Stimulated activated naive CD8-positive, alpha-beta T cell treated with anti-CD3 and anti-CD28 coated beads, Interleukin-15, amount 100 ng/mL, for 72 hours (primary cell): ENCODE measurements at places on chromosomes 7 and 10.
A peak's percentile ranks its signal among the peaks of the same experiment; 100 is the strongest.

DNA sequence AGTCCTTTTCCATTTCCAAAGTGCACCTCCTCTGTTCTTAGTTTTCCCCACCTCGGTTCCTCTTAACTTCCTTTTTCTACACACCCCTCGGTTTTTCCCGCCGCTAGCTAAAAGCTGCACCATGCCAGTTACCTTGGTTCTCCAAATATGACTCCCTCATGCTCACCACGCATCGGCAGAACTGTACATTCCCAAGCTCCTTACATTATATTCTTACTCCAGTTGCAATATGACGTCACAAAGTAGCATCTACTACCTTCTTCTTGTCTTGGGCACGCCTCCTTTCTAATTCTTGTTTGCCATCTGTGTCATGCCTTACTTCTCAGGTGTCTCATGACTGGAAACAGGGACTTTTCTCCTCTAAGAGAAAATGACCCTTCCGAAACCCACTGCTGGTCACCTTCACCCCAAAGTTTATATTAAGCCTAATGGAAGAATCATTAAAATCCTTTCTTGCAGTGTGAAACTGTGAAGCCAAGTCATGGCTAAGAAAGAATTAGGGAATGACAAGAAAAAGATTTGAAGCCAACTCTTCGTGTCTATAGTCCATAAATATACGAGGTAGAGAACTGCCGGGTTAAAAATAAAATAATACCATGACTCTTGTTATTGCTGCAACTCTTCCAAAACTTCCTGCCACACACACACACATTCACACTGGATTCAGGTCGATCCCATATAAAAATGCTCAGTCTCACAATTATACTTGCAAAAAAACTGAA, 1.7 kb downstream of the ESYT2 start:
- peak; percentile 28 for DNase-seq

DNA sequence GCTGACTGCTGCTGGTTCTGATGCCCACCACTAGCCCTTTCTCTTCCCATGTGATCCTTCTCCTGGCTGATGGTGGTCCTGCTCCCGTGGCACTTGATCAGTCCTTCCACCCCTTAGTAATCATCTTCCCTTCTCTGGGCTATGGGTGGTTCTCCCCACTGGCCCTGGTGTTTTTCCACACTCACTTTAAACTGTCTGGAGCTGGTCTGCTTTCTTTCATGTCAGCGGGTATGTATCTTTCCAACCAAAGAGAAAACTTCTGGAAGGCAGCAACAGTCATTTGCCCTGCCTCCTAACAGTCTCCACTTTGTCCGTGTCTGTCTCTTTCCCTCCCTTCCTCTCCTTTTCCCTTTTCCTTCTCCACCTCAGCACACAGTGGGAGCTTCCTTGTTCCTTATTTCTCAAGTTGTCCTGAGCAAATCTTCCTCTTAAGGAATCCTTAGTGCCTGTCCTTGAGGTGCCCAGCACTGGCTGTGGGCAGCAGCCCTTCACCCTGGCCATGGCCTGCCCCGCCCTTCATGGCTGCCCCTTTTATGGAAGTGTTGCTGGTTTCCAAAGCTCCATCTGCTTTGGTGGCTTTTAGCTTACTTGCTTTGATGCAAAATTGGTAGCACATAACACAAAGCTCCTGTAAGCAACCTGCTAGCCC, 189.0 kb downstream of the TCF7L2 start:
- no peak for DNase-seq

GRCh38 chr7:48887500-48887899, 36.8 kb upstream of the CDC14C start:
- no peak for DNase-seq

DNA sequence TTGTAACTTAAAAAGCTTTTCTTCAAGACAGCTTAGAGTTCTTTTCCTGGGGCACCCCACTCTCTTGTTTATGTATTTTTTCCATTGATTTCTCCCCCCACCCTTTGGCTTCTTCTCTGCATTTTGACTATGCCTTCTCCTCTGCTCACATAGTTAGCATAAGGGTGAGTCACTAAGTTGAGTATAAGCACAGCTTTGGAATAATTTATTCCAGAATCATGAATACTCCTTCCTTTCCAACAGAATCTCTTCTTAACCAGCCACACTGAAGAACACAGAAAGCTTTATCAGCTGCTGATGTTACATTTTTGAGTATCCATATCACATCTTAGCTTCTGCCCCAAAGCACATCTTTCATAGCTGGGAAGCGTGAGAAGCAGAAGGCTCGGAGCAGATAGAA, 449.5 kb upstream of the MKI67 start:
- DNase-seq = no peak

DNA sequence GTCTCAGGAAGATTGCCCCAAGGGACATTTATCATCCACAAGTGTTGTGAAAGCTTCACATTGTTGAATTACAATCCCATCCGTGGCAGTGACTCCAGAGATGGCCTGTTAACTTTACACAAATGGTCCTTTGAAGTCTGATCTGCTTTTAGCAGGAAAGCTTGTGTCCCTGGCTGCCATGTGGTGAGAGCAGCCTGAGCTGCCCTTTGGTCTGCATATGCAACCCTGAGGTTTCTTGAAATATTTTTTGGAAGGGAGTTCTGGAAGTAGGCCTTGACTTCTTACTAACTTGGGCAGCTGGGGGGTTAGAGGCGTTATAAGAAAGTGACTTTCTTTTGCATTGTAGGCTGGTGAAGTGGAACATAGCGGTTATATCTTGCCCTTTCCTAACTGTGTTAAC, 41.3 kb upstream of the FAM180A start:
- no peak for DNase-seq
